ENCODE measurements at places on chromosomes 7 and 10.

GRCh38 chr7:6258440-6259182 is 13.8 kb downstream of the CYTH3 start:
- no peak for DNase-seq

GRCh38 chr7:85103962-85104361 is 82.9 kb downstream of the SEMA3D start:
- no peak for DNase-seq

- DNase-seq: no peak
These were observed 29.3 kb downstream of the KMT2C start for GRCh38 chr7:152406491-152406890.

DNA sequence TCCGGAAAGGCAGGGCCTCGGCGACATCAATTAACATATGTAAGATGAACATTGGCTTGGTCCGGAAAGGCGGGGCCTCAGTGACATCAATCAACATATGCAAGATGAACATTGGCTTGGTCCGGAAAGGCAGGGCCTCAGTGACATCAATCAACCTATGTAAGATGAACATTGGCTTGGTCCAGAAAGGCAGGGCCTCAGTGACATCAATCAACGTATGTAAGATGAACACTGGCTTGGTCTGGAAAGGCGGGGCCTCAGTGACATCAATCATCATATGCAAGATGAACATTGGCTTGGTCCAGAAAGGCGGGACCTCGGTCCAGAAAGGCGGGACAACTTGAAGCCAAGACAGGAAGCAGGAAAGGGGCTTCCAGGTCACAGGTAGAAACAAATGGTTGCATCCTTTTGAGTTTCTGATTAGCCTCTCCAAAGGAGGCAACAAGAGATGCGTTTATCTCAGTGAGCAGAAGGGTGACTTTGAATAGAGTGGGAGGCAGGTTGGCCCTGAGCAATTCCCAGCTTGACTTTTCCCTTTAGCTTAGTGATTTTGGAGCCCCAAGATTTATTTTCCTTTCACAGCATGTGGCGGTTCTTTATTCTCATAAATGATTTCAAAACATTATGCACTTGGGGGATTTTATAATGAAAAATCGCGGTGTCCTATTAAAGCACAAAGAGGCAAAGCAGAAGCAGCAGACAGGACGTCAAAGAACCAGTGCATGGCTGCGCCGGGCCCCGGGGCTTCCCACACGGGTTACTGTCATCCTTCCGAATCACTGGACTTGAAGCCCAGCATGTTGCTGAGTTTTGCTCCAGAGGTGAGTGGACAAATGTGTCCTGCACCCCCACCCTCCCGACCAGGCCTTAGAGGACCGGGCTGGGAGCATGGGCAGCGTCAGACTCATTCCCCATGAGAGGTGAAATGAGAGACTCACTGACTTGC is 43.1 kb upstream of the EN2 start:
- no peak for DNase-seq

GRCh38 chr7:114217026-114217806 is 197.4 kb upstream of the FOXP2 start:
- DNase-seq: no peak

- no peak for DNase-seq
These were observed 151.3 kb upstream of the RSU1 start for GRCh38 chr10:16968416-16969041.

DNA sequence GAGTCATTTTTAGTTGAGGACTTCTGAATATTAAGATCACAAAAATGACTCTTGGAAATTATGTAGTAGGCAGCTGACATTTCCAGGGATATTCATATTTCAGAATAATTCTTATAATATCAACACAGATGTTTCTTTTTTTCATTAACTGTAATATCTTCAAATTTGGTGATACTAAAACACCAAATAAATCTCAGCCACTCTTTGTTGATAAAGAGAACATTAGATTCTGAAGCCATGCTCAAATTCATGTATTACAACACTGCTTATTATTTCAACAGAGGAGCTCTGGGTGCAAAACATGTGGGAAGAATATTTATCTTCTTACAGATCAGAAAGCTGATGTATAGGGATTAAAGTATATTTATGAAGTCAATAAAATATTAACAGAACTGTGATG is 355.4 kb downstream of the CRPPA start:
- DNase-seq: no peak

GRCh38 chr10:78893217-78893616 is 175.5 kb upstream of the ZMIZ1 start:
- DNase-seq: no peak

DNA sequence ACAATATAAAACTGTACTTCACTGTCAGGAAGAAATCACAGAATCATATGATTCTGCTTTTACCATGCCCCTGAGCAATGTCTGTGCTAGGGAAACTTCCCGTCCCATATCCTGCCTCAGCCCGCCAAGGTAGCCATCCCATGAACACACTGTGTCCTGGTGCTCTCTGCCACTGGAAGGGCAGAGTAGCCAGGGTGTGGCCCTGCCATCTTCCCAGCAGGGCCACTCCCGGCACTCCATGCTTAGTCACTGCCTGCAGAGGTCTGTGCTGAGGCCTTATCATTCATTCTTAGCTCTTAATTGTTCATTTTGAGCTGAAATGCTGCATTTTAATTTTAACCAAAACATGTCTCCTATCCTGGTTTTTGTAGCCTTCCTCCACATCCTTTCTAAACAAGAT is 31.8 kb downstream of the AP3M1 start:
- no peak for DNase-seq

DNA sequence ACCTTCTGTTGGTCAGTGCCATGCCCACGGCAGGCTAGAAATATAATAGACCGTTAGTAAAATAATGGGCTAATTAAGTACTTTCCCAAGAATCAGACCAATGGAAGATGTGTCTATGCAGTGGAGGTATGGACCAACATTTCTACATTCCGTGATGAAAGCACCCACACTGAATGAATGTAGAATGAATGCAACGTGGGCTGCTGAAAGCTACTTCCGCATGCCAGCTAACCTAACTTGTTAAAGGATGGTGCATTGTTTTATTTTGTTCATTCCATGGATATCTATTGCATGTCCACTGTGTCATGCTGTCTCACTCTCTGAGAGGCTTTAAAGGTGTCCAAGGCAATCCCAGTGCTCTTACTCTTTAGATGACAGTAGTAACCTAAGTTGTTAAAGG is 112.9 kb upstream of the CAV2 start:
- no peak for DNase-seq

- DNase-seq: no peak
These were observed 50.9 kb upstream of the ANTXRL start for GRCh38 chr10:46235705-46236545.

DNA sequence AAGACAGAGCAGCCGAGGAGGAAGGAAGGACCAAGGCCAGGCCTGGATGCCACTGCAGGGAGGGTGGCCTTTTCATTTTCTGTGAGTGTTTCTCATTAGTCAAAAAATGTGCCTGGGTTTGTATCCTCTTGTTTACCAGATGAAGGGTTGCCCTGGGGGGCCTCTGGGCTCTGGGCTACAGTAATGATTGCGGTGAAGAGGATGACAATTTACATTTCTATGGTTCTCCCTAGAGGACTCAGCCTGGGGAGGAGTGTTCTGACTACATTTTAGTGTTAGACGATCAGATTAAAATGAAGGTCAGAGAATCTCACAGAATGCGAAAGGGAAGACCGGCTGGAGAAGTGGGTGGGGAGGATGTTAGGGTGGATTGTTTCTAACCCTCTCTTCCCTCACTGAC is 108.0 kb upstream of the KMT2C start:
- DNase-seq: no peak

GRCh38 chr10:32680803-32681557 is 235.0 kb downstream of the CCDC7 start:
- no peak for DNase-seq

GRCh38 chr10:69786791-69787190 is 14.9 kb upstream of the COL13A1 start:
- DNase-seq: no peak

- no peak for DNase-seq
These were observed 141.7 kb downstream of the AUTS2 start for GRCh38 chr7:69739931-69740431.

DNA sequence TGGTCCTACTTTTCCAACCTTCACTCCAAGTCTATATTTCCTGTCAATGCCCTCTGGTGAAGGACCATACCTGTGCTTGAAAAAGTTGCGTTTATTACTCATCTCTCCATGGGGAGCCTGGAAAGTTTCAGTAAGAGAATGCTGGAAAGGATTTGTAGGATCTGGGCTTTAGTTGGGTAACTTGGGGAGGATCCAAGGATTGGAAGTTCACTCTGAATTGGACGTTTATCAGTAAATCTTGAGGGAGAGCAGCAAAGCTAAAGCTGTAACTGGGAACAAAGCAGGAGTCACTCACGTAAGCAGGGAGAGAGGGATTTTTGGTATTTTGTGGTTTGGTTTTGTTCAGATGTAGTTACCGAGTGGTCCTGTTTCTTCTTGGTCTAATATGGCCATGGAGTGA is 51.4 kb upstream of the NPVF start:
- DNase-seq: no peak

DNA sequence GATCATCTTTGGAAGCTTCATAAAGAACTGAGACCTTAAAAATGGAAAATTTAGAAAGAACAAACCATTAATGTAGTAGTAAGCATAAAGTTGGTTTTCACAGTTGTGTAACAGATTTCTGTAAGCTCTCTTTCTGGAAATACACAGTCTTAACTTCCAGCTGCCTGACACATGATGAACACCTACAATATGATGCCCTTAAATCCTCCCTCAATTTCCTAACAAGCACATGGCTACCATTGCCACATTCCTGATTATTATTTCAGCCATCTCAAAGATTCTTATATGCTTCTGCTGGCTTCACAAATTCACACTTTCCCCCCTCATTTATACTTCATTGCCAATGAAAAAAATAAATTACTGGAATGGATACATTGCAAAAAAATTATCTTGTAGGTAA is 49.4 kb downstream of the PLXDC2 start:
- DNase-seq: no peak

GRCh38 chr7:284762-285722 is 4.9 kb upstream of the FOXL3 start:
- no peak for DNase-seq
